ENCODE measurements at places on chromosomes 7 and 10. TPM values are rescaled to one million over a fixed set of nuclear protein-coding genes. Genes with fewer than 3 reads are reported as not detected.

Gene PON3
- total RNA-seq, result 0.19 TPM

Gene TMEM26
- total RNA-seq, result under 0.01 TPM

Gene DEPP1
- total RNA-seq, result 421 TPM

Gene ANLN
- 111 TPM for total RNA-seq

Gene ARID5B
- total RNA-seq, result 15.0 TPM

Gene ZNF239
- total RNA-seq, result 2.6 TPM

Gene TASOR2
- total RNA-seq, result 76.4 TPM

Gene CDNF
- total RNA-seq, result 1.6 TPM

Gene EPHA1
- total RNA-seq, result not detected

Gene CNNM1
- 0.10 TPM for total RNA-seq

Gene CUBN
- total RNA-seq, result 11.8 TPM

Gene MUC3A
- total RNA-seq, result under 0.01 TPM

Gene FOXP2
- total RNA-seq, result 8.5 TPM

Gene MSS51
- total RNA-seq, result 1.6 TPM

Gene TCAF2
- 17.3 TPM for total RNA-seq

Gene NPC1L1
- not detected for total RNA-seq

Gene RPEL1
- 0.33 TPM for total RNA-seq

Gene GSDME
- 17.1 TPM for total RNA-seq

Gene ZNF467
- total RNA-seq, result 9.5 TPM

Gene PRXL2A
- 156 TPM for total RNA-seq

Gene OPN1SW
- total RNA-seq, result not detected

Gene ARMC10
- 32.7 TPM for total RNA-seq

Gene ZPBP
- not detected for total RNA-seq

Gene NODAL
- total RNA-seq, result not detected

Gene ELN
- 22.5 TPM for total RNA-seq

Gene SHLD2
- total RNA-seq, result 25.2 TPM

Gene TYW1B
- total RNA-seq, result 4.2 TPM

Gene GHRHR
- not detected for total RNA-seq

Gene WAPL
- total RNA-seq, result 46.7 TPM

Gene MMD2
- not detected for total RNA-seq

Gene TMEM236
- total RNA-seq, result 0.10 TPM

Gene TAS2R39
- not detected for total RNA-seq

Gene PLAU
- 51.2 TPM for total RNA-seq

Gene ASIC3
- total RNA-seq, result 0.33 TPM

Gene GPAM
- total RNA-seq, result 10.5 TPM

Gene SLC29A3
- 3.4 TPM for total RNA-seq

Gene PTPN20
- total RNA-seq, result 0.19 TPM

Gene NPY4R2
- total RNA-seq, result not detected

Gene ADCYAP1R1
- total RNA-seq, result 0.19 TPM

Gene SKIDA1
- 0.67 TPM for total RNA-seq

Gene MRC1
- 0.38 TPM for total RNA-seq

Gene CPN1
- not detected for total RNA-seq

Gene LAMTOR4
- 93.3 TPM for total RNA-seq

Gene OR2A1
- total RNA-seq, result not detected

Gene MYO1G
- total RNA-seq, result 0.10 TPM

Gene GATA3
- total RNA-seq, result 0.29 TPM

Gene LZTS2
- total RNA-seq, result 90.0 TPM

Gene FAM13C
- total RNA-seq, result 8.3 TPM

Gene CDK5
- 15.4 TPM for total RNA-seq
